ENCODE measurements at places on chromosomes 11 and 22.

- DNase-seq, result peak; percentile 30
Observed at GRCh38 chr11:93525601-93526345, 17.4 kb downstream of the SMCO4 start.

GRCh38 chr22:33706100-33706499, 214.2 kb downstream of the LARGE1 start:
- DNase-seq, result no peak

DNA sequence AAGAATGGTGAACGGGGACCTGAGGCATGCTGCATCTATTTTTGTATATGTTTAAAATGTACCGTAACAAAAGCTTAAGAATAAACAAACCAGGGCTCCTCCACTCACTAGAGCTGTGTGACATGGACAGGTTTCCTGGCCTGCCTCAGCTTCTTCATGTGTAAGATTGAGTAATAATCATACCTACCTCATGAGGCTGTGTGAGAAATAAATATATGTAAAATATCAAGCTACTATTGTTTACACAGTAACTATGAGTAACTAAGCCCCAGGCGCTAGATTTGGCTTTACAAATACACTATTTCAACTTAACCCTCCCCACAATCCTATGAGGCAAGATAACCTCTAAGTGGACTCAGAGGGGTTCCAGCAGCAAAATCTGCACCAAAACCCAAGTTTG, 66.4 kb downstream of the SMCO4 start:
- DNase-seq, result peak; percentile 75

DNA sequence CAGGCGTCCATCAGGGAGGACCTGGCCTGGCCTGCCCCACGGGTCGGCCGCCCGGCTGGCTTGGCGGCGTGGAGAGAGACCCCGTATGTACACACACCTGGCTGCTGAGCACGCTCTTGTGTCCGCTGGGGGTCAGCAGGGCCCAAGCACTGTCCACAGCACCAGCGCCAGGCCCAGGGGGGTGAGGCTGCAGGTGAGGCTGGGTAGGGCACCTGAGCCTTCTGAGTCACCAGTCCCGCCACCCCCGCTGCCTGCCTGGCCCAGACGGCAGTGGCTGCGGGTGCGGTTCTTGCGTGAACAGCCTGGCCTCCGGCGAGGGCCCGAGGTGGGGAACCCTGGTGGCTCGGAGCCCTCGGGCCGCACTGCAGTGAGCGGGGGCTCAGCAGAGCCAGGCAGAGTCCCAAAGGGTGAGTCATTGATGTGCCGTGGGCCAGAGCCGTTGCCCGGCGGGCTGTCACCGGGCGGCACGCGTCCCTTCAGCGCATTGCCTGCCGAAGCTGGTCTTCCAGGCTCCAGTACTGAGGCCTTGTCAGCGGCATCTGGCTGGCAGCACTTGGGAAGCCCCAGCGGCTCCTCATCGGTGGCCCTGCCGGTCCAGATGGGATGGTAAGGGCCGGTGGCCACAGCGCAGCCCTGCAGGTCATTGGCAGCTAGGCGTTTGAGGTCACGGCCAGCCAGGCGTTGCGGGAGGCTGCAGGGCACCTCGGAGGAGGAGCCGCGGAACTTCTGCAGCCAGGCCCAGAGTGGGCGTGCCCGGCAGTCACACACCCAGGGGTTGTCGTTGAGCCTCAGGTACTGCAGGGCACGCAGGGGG, 26.3 kb downstream of the RTN4R start:
- no peak for DNase-seq

- peak; percentile 84 for DNase-seq
Observed at GRCh38 chr11:4095509-4096230, 1.1 kb downstream of the RRM1 start.

- DNase-seq, result no peak
Observed at GRCh38 chr11:12640355-12640754, 33.9 kb upstream of the TEAD1 start.

- peak; percentile 96 for DNase-seq
Observed at GRCh38 chr11:86551288-86552092, 120.9 kb downstream of the ME3 start.

- DNase-seq, result no peak
Observed at GRCh38 chr22:46777609-46777970, 15.1 kb downstream of the TBC1D22A start.

- DNase-seq, result no peak
Observed at GRCh38 chr22:49944399-49944891, 16.1 kb upstream of the PIM3 start.

GRCh38 chr11:134340354-134340964, 8.7 kb downstream of the GLB1L2 start:
- DNase-seq, result no peak

DNA sequence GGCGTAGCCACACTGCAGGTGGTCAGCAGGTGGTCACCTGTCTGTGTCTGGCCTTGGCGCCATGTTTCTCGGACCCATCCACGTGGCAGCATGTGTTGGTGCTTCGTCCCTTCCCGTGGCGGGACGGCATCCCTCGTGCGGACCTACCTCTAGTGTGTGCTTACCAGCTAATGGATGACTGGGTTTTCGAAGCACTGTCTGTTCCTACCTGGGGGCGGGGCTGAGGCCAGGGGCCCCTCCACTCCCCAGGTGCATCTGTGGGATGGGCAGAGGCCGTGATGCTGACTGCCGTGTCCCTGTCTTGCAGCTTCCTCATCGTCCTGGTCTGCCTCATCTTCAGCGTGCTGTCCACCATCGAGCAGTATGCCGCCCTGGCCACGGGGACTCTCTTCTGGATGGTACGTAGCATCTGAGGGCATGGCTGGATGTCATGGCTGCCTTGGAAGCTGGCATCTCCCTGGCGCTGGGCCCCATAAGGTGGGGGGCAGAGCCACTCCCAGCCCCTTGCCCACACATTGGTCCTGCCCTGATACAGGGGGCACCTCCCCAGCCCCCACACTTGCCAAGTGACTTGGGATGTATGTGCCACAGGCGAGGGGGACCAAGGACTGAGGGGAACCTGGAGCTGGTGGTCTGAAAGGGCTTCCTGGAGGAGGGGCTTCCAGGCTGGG, 82.9 kb downstream of the KCNQ1 start:
- DNase-seq, result no peak

DNA sequence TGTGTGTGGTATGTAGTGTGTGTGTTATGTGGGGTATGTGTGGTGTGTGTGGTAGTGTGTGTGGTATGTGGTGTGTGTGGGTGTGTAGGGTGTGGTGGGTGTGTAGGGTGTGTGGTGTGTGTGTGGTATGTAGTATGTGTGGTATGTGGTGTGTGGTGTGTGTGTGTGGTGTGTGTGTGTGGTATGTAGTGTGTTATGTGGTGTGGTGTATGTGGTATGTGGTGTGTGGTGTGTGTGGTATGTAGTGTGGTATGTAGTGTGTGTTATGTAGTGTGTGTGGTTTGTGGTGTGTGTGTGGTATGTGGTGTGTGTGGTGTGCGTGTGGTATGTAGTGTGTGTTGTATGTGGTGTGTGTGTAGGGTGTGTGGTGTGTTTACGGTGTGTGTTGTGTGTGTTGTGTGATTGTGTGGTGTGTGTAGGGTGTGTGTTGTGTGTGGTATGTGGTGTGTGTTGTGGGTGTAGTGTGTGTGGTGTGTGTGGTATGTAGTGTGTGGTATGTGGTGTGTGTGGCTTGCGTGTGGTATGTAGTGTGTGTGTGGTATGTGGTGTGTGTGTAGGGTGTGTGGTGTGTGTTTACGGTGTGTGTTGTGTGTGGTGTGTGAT, 4.2 kb upstream of the PPP6R2 start:
- DNase-seq, result peak; percentile 8

DNA sequence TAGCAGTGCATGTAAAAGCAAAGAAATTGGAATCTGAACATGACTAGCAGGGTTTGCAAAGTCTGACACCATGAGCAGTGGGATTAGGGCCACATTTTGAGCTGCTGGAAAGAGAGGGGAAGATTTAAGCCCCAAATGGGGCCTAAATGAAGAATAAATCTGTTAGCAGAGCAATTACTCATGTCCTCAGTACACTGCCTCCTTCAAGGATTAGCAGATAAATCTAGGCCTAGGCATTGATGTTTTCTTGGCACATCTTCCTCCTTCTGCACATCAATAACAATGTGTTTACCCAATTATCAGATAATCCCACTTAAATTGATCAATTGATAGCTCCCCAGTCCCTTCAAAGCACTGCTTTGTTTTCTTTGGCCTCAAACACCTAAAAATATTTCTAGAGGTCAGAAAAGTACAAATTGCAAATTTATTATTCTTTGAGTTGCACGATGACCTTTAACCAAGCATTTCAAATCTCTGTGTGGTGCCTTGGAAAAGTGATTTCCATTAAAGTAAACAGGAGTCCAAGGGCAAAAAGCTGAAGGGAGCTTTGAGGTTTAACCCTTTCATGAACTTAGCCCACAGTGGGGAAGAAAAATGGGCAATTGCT, 514.7 kb upstream of the CHORDC1 start:
- no peak for DNase-seq

GRCh38 chr11:76102802-76103201, 103.5 kb downstream of the WNT11 start:
- DNase-seq, result no peak

DNA sequence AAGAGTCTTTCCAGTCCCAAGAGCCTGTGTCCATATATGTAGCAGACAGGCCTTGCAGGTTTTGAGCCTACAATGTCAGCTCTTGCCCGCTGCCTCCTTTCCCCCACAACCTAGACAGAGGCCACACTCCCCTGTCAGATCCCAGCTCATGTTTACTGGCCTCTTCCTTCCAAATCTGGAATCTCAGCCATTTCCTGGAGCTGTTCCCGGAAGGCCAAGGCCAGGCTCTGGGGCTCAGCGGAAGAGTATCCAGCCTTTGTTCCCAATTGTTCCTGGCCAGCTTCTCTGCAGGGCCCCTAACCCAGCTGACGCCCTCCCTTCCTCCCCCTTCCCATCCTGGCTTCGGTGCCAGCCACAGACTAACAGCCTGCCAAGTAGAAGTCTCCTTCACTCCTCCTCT, 1.0 kb upstream of the ROBO4 start:
- DNase-seq, result peak; percentile 87

DNA sequence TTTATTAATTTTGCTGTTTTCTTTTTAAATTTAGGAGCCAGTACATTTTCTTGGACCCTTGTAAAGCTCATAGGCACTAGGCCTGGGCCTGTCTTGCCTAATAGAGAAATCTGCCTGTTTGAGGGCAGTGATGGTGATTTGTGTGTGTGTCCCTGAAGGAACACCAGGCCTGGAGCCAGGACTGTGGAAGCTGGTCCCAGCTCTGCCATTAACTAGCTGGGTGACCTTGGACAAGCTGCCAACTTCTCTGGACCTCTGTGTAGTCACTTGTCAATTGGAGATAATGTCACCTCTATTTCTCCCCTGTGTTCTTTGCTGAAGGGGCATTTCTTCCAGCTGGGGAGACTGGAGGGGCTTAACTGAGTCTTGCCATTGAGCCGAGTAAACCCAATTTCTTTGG, 16.0 kb upstream of the FTH1 start:
- DNase-seq, result no peak

GRCh38 chr11:12900496-12900895, 108.6 kb upstream of the RASSF10 start:
- peak; percentile 99 for DNase-seq

DNA sequence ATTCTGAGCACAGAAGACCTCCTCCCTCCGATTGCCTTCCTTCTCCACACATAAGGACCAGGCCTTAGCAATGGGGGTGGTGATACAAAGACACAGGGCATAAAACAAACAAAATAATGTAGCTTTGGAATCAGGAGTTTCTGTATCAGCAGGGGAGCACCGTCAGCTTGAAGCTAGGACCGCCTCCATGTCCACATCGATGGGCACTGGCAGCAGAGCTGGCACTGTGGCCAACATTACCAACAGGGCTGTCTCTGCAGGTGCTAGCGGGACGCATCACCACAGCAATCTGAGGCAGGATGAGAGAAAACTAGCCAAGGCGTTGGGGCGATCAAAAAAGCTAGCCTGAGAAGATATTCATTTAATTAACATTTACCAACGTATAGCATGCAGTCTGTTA, 201.4 kb downstream of the MAML2 start:
- no peak for DNase-seq

- no peak for DNase-seq
Observed at GRCh38 chr11:11944444-11944843, 64.0 kb downstream of the DKK3 start.

DNA sequence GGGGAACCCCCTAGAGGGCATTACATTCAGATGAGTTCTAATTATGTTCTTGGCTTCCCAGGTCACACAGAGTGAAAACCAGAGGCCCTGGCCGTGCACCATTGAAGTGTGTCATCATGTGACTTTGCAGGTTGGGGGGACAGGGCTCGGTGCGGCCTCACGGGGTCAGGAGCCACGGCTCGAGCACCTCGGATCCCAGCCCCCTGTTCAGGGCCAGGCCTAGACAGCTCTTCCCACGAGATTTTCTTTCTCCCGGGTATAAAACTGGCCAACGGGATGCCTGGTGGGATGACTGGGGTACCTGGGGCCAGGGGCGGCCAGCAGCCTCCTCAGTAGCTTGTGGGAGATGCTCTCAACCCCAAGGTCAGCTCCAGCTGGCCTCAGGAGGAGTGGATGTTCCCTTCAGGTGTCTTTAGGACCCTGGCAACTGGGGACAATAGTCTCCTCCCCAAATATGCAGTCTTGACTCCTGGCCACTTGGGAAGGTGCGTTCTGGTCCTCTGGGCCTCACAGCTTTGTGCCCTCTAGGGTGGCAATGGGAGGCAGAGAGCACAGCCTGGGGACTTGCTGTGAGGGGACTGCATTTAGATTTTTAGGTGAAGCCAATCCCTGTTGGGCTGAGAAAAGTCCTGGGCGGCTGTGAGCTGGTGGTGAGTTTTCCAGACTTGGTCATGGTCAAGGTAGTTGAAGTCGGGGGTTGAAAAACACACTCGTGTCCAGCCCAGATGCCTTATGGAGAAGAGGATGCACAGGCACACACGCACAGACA, 95.6 kb downstream of the KCNQ1 start:
- DNase-seq, result no peak

DNA sequence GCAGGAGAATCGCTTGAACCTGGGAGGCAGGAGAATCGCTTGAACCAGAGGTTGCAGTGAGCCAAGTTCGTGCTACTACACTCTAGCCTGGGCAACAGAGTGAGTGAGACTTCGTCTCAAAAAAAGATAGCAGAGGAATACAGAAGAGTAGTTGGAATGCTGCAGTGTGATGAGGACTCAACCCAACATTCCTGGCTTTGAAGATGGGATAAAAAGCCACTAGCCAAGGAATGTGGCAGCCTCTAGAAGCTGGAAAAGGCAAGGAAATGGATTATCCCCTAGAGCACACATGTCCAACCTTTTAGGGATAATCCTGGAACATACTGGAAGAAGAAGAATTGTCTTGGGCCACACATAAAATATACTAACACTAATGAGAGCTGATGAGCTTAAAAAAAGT, 13.9 kb downstream of the SLC25A17 start:
- DNase-seq, result peak; percentile 32

DNA sequence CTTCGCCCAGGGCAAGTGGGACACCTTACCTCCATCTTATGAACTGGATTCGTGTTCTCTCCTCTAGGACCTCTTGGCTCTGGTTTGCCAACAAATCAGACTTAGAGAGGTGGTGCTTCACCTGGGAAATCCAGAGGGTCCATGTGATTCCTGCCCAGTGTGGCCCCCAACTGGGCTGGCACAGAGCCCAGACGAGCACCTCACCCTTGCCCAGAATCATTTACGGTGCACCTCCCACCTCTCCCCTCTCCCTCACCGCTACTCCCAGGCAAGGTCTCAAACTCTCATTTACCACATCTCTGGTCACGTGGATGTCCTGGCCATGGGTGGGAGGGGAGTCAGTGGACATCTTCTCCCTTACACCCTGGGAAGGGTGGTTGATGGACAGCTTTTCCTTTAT, 1.1 kb downstream of the SPATA19 start:
- no peak for DNase-seq

GRCh38 chr11:32392840-32393239, 42.5 kb downstream of the WT1 start:
- DNase-seq, result no peak

- DNase-seq, result no peak
Observed at GRCh38 chr11:120200677-120201076, 10.2 kb upstream of the OAF start.

GRCh38 chr11:46235777-46236688, 41.4 kb upstream of the CREB3L1 start:
- no peak for DNase-seq

Data from EH (cell line).